A549 treated with GW870086 at 1 μM for 4 hours (cell line): ENCODE measurements at places on chromosomes 5 and 9. TPM values are rescaled to one million over a fixed set of nuclear protein-coding genes. Genes with fewer than 3 reads are reported as not detected.

Gene GPR151
- not detected in 5 replicates for total RNA-seq

Gene SLC46A2
- total RNA-seq: not detected in 5 replicates

Gene OR13D1
- not detected in 5 replicates for total RNA-seq

Gene ADGRD2
- not detected in 5 replicates for total RNA-seq

Gene FBP1
- total RNA-seq: not detected in 5 replicates

Gene POU5F2
- total RNA-seq: not detected in 5 replicates

Gene TMEM252
- total RNA-seq: not detected in 5 replicates

Gene RHOBTB3
- 6.8 to 9.2 TPM (median 9.0 TPM) in 5 replicates for total RNA-seq

Gene CCDC112
- 5.7 to 8.9 TPM (median 8.1 TPM) in 5 replicates for total RNA-seq

Gene C1QTNF3
- total RNA-seq: 0.26 TPM in 1 of 5 replicates, not detected in the others

Gene RIGI
- total RNA-seq: 2.4 to 3.5 TPM (median 3.0 TPM) in 5 replicates

Gene C9orf57
- not detected in 5 replicates for total RNA-seq

Gene NPDC1
- 44.4 to 81.3 TPM (median 73.5 TPM) in 5 replicates for total RNA-seq

Gene PCDHB7
- not detected in 5 replicates for total RNA-seq

Gene SOHLH1
- total RNA-seq: 0.10 TPM in 1 of 5 replicates, not detected in the others

Gene PCDHGC5
- 0.05 to 0.06 TPM in 2 of 5 replicates, not detected in the others for total RNA-seq

Gene GABBR2
- 0.06 to 0.45 TPM (median 0.15 TPM) in 5 replicates for total RNA-seq

Gene C8G
- 0.85 to 2.9 TPM (median 1.4 TPM) in 5 replicates for total RNA-seq
